SK-N-SH (cell line): ENCODE measurements at places on chromosomes 12 and 14.

DNA sequence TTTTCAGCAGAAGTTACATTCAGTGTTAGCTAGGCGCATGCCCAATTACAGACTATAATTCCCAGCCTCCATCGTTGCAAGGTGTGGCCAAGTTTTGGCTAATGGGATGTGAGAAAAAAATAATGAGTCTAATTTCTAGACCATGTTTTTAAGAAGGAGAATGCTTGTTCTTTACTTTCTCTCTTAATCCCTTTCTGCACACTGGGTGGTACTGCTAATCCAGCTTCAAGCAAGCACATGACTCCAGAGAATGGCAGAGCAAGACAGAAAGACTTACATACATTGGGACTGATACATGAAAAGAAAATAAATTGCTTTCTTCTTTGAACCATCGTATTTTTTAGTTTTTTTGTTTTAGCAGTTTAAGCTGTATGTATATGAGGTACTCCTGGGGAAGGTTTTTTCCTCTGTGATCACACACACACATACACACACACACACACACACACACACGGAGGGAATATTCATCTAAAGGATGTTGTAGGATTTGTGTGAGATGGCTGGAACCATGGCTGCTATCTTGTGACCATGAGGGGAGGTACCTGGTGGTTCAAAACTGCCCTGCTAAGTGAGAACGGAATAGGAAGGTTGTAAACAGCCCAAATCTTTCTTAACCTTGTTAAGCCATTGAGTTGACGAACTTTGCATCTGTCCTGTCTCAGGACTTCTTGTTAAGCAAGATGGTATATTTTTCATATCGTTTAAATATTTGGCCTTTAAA, 34.3 kb upstream of the LTA4H start:
- H3K4me3 ChIP-seq: no peak overlapping the region
- no peak for DNase-seq
- no peaks in the 10 kb centered on the region for H3K4me1 ChIP-seq
- no peaks in the 10 kb centered on the region; the same call in 1 of the 2 replicates for H3K27me3 ChIP-seq
- H3K36me3 ChIP-seq: no peaks in the 10 kb centered on the region
- no peak overlapping the region for H3K27ac ChIP-seq

GRCh38 chr12:607541-608001, 55.7 kb downstream of the NINJ2 start:
- no peak overlapping the region for H3K27ac ChIP-seq
- H3K27me3 ChIP-seq: no peaks in the 10 kb centered on the region
- no peaks in the 10 kb centered on the region for H3K36me3 ChIP-seq

GRCh38 chr12:26595806-26596205, 237.2 kb downstream of the ITPR2 start:
- H3K27ac ChIP-seq: no peak overlapping the region
- H3K27me3 ChIP-seq: no peaks in the 10 kb centered on the region
- H3K4me3 ChIP-seq: no peak overlapping the region
- DNase-seq: no peak
- no peaks in the 10 kb centered on the region for H3K36me3 ChIP-seq

GRCh38 chr14:80325112-80325511, 113.8 kb upstream of the DIO2 start:
- H3K27ac ChIP-seq: no peak overlapping the region
- no peak overlapping the region for H3K4me3 ChIP-seq
- H3K4me1 ChIP-seq: no peaks in the 10 kb centered on the region
- H3K27me3 ChIP-seq: no peaks in the 10 kb centered on the region

GRCh38 chr12:79266343-79267144, 402.0 kb downstream of the SYT1 start:
- H3K4me1 ChIP-seq: peaks cover 3% of the 10 kb centered on the region
- H3K27ac ChIP-seq: no peak overlapping the region
- no peaks in the 10 kb centered on the region for H3K27me3 ChIP-seq
- DNase-seq: no peak
- 0 out of 2 replicates have a peak, but pooled peaks cover 4% of the 10 kb centered on the region for H3K36me3 ChIP-seq
- no peak overlapping the region for H3K4me3 ChIP-seq

DNA sequence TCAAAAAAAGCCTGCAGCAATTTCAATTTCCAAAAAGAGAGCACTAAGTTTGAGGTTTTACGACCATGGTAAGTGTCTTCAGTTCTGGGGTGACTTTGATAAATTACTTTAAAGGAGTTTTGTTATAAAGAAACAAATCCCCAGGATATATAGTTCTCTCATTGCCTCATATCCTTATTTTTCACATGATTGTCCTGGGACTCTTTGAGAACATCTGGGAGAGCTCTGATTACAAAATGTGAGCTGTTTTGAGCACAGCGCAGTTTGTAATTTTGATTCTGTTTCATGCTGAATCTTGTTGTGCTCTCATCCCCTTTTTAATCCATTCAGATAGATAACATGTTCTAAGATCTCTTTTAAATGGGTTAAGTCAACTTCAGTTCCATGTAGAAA, 67.7 kb upstream of the DCN start:
- H3K27ac ChIP-seq: peak overlapping the region; percentile 19
- H3K4me3 ChIP-seq: no peak overlapping the region
- no peak for DNase-seq
- H3K36me3 ChIP-seq: no peaks in the 10 kb centered on the region
- no peaks in the 10 kb centered on the region; the same call in 1 of the 2 replicates for H3K4me1 ChIP-seq

GRCh38 chr14:33219957-33220356, 281.3 kb downstream of the NPAS3 start:
- no peak for DNase-seq
- H3K4me3 ChIP-seq: no peak overlapping the region
- H3K4me1 ChIP-seq: no peaks in the 10 kb centered on the region
- no peak overlapping the region for H3K27ac ChIP-seq

DNA sequence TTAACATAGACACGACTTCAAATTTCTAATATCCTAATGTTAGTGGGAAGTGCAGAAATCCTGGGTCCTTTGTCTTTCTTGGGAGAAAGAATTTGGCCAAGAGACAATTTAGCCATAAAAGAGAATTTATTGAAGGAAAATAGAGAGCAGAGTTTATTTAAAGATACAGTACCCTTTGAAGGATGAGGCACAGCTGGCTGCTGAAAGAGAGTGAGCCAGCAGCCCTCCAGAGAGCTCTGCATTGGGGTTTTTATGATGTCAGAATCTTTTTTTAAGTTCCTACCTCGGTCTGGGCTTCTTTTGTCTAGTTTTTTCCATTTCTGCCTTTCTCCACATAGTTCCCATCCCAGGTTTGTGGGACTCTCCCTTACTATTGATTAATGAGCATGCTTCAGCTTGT, 37.5 kb downstream of the CCER1 start:
- no peak overlapping the region for H3K27ac ChIP-seq
- H3K27me3 ChIP-seq: no peaks in the 10 kb centered on the region
- no peaks in the 10 kb centered on the region for H3K36me3 ChIP-seq
- H3K4me3 ChIP-seq: no peak overlapping the region

DNA sequence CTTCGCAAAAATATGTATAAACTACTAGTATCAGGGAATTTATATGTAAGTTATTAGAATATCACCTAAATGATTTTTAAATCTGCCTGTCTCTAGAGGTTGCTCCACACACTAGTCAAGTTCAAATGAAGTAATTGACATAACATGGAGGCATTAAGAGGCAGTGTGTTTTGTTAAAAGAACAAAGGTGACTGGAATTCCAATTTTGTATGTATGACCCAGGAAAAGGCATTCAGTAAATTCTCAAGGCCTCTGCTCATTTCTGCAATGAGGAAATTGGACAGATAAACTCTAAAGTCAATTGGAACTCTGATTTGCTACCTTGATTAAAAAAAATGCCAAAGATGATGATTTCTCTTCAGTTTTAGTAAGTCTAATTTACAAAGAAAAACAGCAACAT, 117.1 kb downstream of the NAV3 start:
- H3K4me1 ChIP-seq: peaks cover 11% of the 10 kb centered on the region; the same call in 1 of the 2 replicates
- DNase-seq: no peak
- H3K36me3 ChIP-seq: peaks cover 3% of the 10 kb centered on the region; the same call in 1 of the 2 replicates
- no peaks in the 10 kb centered on the region for H3K27me3 ChIP-seq
- peak overlapping the region; percentile 89; the same call in 1 of the 2 replicates for H3K27ac ChIP-seq

DNA sequence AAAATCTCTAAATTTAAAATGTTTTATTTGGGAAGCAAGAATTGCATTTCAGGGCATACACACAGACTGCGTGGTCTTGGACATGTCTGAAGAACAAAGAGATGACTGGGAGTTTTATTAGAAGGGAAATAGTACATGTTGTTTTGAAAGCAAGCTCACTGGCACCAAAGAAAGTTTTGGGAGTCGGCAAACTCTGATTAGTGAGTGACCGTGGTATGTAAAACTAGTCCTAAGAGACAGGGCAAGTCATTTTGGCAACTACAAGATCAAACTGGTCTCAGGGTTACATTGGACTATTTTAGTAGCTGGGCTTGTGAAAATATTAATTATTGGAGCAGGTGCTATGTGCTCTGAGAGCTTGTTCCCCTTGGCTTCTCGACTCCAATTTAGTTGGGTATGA, 14.9 kb downstream of the TMEM116 start:
- peaks cover 3% of the 10 kb centered on the region for H3K36me3 ChIP-seq
- no peak overlapping the region for H3K4me3 ChIP-seq
- H3K4me1 ChIP-seq: no peaks in the 10 kb centered on the region

DNA sequence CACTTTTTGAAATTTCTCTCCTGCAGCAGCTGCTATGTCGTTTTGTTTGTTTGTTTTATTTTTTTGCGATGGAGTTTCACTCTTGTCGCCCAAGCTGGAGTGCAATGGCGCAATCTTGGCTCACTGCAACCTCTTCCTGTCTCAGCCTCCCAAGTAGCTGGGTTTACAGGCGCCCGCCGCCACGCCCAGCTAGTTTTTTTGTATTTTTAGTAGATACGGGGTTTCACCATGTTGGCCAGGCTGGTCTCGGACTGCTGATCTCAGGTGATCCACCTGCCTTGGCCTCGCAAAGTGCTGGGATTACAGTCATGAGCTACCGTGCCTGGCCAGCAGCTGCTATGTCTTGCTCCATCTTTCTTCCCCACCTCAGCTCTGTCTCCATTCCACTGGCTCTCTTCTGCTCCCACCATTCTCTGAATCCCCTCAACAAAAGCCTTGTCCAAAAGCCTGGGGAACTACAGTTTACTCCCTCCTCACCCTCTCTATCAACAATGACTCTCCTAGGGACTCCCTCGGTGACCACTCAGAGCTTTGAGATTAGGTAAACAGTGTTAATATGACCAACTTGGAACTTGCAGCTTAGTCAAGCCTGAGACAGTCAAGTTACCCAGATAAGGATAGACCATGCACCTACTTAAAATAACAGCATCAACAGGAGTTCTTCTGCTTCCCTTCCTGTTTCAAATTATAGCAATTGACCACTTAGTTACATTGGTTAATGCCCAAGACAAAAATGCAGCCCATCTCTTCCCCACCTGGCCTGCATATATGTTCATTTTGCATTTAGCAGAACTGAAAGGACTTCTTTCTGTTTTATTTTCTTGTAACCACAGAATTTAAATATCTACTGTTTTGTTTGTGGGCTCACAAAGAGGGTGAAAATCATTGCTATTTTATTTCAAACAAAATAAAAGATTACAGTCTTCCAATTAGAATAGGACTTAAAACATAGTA, 189.0 kb upstream of the AMIGO2 start:
- H3K36me3 ChIP-seq: no peaks in the 10 kb centered on the region
- H3K27me3 ChIP-seq: peaks cover 6% of the 10 kb centered on the region; the same call in 1 of the 2 replicates
- no peak for DNase-seq
- no peaks in the 10 kb centered on the region for H3K4me1 ChIP-seq
- no peak overlapping the region for H3K4me3 ChIP-seq
- H3K27ac ChIP-seq: no peak overlapping the region

DNA sequence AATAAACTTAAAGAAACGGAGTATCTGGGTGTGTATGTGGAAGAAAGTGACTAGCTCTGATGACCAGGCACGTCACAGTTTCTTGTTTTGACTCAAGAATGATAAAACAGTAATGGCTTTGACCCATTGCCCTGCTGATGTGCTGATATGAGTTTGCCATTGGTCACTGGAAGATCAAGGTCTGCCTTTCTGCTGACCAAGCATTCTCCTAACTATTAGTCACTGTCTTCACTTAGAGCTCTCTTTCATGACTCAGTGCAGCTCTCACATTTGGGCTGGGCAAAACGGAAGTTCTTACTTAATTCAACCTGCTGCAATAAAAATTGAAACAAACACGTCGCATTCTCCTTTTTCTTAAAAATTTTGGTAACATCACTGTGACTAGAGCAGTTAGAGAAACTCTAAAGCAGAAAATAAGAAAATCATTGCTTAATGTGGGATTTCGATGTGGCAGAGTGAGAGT, 366.7 kb downstream of the BTG1 start:
- H3K36me3 ChIP-seq: no peaks in the 10 kb centered on the region
- DNase-seq: no peak
- H3K4me3 ChIP-seq: no peak overlapping the region
